GM12892 (cell line): ENCODE measurements at places on chromosomes 12 and 14.

DNA sequence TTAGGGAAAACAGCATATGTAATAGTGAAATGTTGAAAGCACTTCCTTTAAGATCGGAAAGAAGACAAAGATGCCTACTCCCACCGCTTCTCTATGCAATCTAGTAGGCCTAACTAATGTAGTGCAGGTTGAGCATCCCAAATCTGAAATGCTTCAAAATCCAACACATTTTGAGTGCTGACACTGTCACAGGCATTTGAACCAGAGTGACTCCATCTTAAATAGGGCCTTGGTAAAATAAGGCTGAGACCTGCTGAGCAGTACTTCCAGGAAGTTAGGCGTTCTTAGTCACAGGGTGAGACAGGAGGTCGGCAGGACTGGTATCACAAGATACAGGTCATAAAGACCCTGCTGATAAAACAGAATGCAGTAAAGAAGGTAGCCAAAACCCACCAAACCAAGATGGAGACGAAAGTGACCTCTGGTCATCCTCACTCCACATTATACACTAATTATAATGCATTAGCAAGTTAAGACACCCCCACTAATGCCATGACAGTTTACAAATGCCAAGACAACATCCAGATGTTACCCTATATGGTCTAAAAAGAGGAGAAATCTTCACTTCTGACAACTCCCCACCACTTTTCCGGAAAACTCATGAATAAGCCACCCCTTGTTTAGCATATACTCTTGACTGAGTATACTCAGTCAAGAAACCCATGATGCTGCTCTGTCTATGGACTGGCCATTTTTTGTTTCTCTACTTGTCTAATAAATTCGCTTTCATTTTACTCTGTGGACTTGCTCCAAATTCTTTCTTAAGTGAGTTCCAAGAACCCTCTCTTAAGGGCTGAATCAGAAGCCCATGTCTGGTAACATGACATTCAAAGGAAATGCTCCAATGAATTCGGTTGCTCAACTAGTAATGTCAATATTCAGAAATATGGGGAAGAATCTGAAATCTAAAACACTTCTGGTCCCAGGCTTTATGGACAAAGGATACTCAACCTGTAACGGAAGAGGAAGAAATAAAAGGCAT lies 47.1 kb upstream of the MTERF2 start:
- DNase-seq: no peak

- no peak for DNase-seq
Observed at GRCh38 chr12:62214846-62215245, 45.4 kb upstream of the USP15 start.

GRCh38 chr12:126093908-126094307 lies 1028.7 kb downstream of the AACS start:
- no peak for DNase-seq

DNA sequence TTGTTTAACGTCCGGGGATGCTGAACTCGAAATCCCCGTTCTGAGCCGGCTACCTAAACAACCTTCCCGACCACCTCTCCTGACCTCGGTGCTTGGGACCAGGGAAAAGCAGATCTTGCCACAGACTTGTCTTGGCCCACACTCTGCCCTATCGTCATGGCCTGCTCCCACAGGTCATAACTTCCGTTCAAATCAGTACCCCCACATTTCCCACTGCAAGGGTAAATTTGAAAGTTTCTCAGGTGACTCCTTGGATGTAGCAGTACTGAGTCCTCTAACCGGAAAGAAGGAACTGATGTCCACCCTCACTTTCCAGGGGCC lies 612 bp upstream of the RBM23 start:
- peak; percentile 20 for DNase-seq

GRCh38 chr12:9851050-9851449 lies 18.1 kb downstream of the CLEC2B start:
- DNase-seq: no peak
